ENCODE measurements at places on chromosomes 3 and 15.

GRCh38 chr3:151152455-151153079 lies 50.4 kb downstream of the GPR171 start:
- DNase-seq, result no peak

GRCh38 chr15:96553006-96553405 lies 222.5 kb downstream of the NR2F2 start:
- no peak for DNase-seq

DNA sequence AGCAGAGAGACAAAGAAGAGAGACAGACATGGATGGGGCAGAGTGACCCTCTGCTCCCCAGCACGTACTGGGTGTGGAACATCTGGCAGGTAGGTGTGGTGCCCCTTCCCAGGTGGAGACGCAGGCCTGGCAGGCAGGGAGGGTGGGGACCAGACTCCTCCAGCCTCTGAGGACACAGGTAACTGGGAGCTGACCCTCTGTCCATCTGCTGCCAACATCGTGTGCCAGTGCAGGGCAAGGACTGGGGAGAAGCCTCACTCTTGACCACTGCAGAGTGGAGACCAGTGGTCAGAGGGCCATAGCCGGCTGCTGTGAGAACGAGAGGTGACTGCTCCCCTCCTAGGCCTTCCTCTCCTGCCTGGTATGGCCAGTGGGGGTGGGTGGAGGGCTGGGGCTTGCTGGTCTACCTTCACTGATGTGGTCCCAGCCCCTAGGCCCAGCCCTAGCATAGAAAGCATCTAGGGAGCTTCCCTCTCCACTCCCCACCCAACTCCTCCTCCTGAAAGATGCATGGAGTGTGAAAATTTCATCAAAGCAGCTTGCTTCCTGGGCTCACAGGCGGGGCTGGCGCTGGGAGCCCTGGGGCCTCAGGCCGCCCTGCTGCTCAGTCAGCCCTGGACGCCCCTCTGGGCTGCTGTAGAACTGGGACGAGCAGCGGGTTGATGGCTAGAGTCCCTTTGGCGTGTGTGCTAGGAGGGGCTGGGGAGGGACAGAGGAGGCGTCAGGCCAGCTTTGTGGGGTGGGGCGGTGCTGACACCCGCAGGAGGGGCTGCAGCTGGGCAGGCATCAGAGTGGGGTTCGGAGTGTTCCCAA lies 90.3 kb downstream of the PLXNA1 start:
- DNase-seq, result no peak

GRCh38 chr3:54853573-54854404 lies 74.1 kb downstream of the LRTM1 start:
- DNase-seq, result peak; percentile 46

DNA sequence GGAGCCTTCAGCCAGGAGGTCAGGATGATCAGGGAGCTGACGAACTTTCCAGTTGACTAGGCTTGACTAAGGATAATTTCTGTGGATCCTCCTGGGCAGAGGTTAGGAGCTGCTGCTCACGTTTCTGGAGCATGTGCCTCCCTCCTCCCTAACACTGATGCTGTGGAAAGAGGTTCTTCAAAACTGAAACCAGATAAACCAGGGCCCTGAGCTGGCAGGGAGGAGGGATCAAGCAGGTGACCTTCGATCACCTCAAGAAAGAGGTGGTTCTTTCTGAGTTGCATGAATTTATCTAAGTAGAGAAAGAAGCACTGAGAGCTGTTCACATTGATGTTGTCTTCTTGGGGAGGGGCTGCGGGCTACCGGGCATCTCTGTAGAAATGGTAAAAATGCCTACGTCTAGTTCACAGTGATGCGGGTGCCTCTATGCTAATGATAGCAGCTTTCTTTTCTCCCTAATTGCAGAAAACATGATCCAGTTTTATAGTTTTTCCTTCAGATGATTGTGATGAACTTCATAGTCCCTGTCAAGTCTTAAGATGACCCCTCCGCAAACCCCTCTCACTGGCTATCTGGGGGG lies 332.7 kb upstream of the LRRFIP2 start:
- no peak for DNase-seq

DNA sequence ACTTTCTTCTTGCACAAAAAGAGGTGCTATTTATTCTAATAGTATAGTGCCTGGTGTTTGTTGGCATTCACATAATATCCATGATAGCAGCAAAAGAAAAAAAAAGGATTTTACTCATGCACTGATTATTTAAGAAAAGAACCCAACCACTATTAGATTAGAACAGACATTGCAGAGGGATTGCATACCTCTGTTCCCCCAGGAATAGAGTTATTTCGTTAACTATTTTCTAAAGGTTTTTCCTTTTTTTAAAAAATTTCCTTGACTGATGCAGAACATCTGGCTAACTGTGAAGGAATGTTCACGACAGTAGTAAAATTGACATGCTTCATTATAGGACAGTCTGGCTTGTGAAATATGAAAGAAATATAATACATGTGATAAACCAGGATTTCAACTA lies 136.6 kb upstream of the PTX3 start:
- DNase-seq, result no peak

DNA sequence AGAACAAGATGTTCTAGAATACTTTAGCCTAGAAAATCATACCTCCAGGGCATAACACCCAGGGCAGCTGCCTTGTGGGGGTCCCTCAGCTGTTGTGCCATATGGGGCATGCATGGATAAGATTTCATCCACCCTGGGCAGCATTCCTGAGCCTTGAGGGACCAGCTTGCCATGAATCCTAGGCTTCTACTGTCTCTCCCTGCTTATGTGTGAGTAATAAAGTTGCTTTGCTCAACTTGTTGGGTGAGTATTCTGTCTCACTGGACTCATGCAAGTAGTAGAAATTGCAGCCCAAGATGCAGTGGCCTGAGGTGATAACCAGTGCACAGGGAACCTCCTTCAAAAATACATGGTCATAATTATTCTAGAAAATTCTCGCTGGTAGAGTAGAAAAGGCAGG lies 52.1 kb upstream of the EPHB1 start:
- DNase-seq, result no peak

Data from activated CD4-positive, alpha-beta memory T cell treated with anti-CD3 and anti-CD28 coated beads, Interleukin-2, amount 10 ng/mL, durations not matched to agents 7 days and 5 days (primary cell).